Activated effector memory CD4-positive, alpha-beta T cell treated with anti-CD3 and anti-CD28 coated beads, Interleukin-2, amount 50 U/mL, for 16 hours (primary cell): ENCODE measurements at places on chromosomes 12 and 14.

- DNase-seq = no peak
Measured at GRCh38 chr12:12901158-12901791, 9.9 kb downstream of the GPRC5A start.

GRCh38 chr12:84756961-84757360 lies 155.6 kb downstream of the SLC6A15 start:
- no peak for DNase-seq

DNA sequence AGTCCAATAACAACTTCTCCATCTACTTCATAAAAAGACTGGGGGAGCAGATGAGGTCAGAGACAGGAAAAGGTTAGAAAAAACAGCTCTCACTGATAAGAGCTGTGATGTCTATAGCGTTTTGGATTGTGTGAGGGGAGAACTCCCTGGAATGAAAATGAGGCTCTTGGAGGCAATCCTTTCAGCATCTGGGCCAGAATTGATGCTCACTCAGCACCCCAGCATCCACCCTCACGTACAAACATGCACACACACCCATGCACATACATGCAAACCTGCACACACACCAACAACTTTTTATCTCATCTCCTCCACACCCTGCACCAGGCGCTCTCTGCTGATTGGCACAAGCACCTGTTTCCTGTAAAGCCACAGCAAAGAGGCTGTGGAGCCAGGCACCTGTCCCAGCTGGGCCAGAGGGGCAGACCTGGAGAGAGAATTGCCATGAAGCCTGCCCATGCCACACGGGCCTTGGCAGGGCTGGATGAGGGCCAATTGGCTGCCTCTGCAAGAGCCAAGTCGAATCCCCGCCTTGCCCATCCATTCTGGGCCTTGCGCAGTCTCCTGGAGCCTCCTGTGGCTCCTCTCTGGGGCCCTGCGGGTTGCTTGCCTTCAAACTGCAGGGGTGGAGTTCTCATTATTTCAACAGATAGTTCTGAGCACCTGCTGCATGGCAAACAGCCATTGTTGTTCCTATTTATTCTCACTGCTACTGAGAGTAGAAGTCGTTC lies 53.1 kb downstream of the SYNE3 start:
- peak; percentile 74 for DNase-seq

DNA sequence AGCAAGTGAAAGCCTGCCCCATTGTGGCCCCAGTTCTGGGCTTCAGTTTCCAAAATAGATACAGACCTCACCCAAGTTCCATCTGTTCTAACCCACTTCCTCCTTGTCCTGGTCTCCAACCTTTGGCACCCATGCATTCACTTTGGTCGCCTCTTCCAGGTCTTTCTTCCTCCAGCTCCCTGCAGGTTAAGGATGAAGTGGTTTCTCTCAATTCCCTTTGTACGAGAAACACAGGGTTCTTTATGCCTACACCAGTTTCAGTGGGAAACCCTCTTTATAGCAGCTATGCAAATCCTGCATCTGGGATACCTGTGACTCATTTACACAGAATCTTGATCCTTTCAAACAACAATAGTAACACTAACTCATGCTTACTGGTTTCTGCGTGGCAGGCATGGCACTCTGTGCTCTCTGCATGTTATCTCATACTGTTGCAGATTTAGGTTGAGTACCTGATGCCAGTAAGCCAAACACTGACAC lies 110.6 kb upstream of the AMIGO2 start:
- peak; percentile 67 for DNase-seq

GRCh38 chr12:66050610-66051009 lies 79.9 kb downstream of the LLPH start:
- DNase-seq = no peak

DNA sequence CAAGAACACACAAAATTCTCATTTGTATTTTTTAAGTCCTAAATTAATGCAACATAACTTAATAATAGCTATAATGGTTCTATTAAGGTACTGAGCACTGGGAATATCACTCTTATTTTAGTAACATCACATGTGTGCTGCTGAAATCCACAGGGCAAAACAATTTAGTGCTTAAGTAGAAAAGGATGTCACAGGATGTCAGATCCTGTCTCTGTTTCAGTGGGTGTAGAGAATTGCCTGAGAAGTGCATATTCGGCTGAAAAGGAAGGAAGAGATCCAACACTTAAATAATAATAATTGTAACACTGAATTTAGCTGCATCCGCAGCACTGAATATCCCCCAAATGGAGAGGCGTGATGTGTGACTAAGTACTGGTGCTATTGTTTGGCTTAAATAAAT lies 8.6 kb downstream of the LDHB start:
- no peak for DNase-seq

- DNase-seq = no peak
Measured at GRCh38 chr14:103699261-103699661, 16.0 kb downstream of the XRCC3 start.

GRCh38 chr12:50041062-50041860 lies 16.0 kb upstream of the RACGAP1 start:
- DNase-seq = peak; percentile 28

- DNase-seq = no peak
Measured at GRCh38 chr12:79765157-79765556, 74.4 kb upstream of the PAWR start.

DNA sequence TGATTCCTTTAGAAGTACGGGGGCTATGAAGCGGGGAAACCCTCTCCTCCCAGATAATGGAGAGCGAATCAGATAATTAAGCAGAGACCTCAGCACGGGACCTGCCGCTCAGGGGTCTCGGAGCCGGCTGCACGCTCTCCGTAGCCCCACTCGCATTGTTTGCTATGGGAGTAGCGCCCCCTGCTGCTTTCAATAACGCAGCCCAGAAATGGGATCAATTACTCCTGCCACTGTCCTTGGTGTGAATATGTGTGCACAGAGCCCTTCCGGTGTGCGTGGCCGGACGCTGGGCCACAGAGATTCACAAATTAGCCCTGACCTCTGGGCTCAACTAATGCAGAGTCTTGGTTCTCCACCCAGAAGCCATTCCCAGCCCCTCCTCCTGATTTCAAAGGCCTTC lies 76.4 kb upstream of the TMEM132C start:
- DNase-seq = no peak

GRCh38 chr14:41377932-41378331 lies 228.7 kb upstream of the LRFN5 start:
- no peak for DNase-seq

DNA sequence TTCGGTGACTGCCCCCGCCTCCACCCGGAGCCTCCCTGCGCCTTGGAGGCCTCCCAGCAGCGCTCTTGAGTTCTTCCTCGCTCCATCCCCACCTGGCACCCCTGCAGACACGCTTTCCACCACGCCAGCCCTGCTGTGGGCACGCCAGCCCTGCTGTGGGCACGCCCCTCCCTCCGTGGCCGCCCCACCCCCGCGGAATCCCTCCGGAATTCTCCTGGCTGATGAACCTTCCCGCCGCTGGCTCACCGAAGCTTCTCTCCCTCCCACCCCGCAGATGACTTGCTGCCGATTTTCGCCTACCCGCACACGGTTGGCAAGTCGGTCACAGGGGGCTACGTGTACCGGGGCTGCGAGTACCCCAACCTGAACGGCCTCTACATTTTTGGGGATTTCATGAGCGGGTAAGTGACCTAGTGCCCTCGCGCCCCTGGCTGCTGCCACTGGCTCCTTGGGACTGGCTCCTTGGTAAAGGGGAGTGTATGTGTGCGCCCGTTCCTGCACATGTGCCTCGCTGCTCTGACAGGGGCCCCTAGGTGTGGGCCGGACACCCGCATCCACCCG lies 15.2 kb downstream of the HHIPL1 start:
- no peak for DNase-seq

GRCh38 chr12:75564398-75564797 lies 53.0 kb upstream of the KRR1 start:
- DNase-seq = no peak

- no peak for DNase-seq
Measured at GRCh38 chr14:51660741-51661140, 9.0 kb downstream of the FRMD6 start.

DNA sequence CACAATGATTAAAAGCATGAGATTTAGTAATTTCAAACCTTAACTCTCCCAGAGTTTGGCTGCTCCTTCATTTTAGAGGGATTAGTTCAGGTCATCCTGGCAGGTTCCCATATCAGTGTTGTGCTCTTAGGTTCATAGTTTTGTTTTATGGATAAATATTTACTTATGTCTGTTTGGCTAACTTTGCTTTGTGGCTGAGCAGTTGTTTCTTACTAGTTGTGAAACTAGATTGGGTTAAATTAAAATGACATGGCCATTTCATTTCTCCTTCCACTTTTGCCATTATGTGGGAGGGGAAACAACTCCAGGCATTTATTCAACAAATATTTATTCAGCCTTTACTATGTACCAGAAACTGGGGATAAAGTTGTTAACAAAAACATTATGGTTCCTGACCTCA lies 158.8 kb downstream of the TMTC3 start:
- DNase-seq = no peak

- no peak for DNase-seq
Measured at GRCh38 chr14:91284146-91284790, 39.8 kb upstream of the GPR68 start.

- DNase-seq = no peak
Measured at GRCh38 chr14:88866305-88866704, 41.9 kb downstream of the TTC8 start.

- no peak for DNase-seq
Measured at GRCh38 chr14:77390188-77390587, 13.0 kb downstream of the SAMD15 start.

DNA sequence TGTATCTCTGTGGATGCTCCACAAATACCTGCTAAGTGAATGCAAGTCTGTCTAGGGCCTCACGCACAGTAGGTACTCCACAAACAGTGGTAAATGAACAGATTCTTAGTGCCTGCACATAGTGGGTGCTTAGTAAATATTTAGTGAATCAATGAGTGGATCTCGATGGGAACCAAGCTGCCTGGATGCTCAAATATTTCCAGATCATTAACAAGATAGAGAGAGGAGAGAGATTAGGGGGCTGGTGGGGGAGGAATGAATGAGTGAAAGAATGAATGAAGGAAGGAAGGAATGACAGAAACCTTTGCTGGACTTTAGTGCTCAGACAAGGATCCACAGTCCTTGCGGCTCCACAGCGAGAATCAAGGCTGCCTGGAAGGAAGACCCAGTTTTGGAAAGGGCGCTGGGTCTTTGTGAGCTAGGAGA lies 118.2 kb downstream of the SCARB1 start:
- no peak for DNase-seq

- peak; percentile 80 for DNase-seq
Measured at GRCh38 chr12:106227641-106228319, 20.0 kb downstream of the CKAP4 start.

GRCh38 chr14:56686416-56686815 lies 106.8 kb downstream of the TMEM260 start:
- no peak for DNase-seq

DNA sequence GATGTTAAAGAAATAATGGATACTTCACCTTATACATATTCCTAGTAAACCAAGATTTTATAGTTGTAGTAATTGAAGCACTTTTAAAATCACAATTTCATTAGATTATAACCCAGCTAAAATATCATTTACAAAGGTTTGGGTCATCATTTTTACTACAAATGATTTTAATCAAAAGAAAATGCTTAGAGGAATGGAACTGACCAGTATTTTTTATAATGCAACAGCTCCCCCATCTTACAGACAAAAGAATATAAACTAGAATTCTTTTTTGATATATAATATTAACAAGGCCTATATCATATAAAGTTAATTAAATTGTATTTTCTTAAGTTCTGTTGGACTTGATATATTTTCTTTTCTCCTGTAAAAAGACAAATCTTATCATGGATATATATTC lies 20.4 kb upstream of the LRFN5 start:
- DNase-seq = no peak

DNA sequence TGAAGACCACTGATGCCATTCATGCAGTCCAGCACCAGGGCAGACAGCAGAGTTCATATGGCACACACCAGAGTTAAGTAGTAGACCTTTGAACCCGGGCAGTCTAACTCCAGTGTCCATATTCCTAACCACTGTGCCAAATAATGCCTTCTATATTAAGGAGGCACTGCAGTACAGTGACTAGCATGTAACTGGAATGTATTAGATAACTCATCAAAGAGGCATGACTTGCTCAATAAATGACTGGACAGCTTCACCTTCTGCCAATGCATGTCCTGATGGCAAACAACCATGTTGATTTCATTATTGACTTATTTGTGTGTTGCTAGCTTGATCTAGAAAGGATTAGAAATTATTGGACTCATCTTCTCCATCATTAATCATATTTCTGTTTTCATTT lies 40.2 kb downstream of the DACT1 start:
- DNase-seq = no peak

DNA sequence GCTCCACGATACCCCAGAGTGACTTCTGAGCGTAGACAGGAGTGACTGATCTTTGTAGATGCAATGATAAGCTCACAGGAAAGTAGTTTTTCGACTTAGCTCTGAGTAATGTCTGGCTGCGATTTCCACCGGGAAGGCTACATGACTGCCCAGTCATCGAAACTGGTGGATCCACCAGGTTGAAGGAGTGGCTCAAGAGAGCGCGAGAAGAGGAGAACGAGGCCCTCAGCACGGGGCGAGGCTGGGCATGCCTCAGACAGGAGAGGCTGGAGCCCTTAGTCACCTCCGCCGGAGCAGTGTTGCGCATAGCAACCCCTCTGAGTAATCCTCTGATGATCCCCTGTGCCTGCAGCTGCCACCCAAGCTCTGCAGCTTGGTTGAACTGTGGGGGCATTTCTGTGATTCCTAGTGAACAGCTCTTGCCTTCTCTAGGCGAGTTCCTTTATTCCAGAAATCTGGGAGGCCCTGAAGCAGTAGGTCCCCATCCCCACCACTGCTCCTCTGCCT lies 25.6 kb downstream of the ELK3 start:
- no peak for DNase-seq

DNA sequence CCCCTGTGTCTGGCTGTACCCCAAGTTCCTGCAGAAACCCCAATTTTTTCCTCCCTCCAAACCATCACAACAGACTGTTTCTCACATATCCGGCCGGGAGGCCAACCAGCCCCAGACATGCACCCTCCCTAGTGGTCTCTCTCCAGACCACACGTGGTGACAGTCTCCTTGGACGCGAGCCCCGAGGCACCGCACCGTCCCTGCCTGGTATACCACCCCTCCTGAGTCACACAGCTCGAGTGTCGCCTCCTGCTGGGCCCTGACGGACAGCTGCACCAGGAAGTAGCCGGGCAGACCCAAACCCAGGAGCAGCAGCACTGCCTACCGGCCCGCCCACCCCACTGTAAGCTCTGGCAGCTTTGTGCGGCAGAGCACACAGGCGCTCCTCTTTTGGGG lies 97.4 kb downstream of the RFLNA start:
- DNase-seq = no peak

- no peak for DNase-seq
Measured at GRCh38 chr12:58204071-58204470, 262.7 kb downstream of the ATP23 start.

DNA sequence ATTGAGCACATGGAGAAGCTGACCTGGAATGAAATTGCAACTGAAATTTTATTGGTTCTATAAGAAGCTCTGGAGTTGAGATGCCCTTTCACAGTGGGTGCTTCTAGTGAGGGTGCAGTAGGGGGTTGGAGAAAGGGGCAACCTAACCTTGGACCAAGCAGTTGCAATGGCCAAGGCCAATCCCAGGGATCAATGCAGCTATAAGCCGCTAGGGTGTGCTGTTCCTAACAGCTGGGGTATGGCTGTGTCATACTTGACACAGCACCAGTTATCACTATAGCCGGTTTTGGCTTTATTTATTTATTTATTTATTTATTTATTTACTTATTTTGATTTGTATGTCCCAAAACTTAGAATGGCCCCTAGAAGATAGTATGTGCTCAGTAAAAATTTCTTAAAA lies 505.9 kb downstream of the FLRT2 start:
- no peak for DNase-seq
